CD4-positive, alpha-beta T cell treated with Interleukin-17A for 4 hours (primary cell): ENCODE measurements at places on chromosomes 12 and 14.

DNA sequence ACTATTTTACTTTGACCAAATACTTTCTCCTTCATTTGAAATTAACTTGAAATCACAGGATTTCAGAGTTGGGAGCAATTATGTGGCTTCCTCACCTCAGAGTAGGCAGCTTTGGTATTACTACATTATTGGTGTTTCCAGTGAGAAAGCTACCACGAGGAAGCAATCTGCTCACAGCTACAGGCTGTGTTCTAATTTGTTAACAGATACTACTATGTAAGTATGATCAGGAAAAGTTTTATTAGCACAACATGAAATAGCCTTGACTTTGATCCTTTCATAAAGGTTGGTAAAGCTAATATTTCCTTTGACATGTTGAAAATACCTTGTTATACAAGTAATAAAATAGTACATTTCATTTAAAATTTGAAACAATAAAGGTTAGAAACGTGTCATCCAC is 30.6 kb downstream of the TAOK3 start:
- no peak for DNase-seq

- DNase-seq: no peak
Observed at GRCh38 chr12:4292341-4293073, 18.9 kb downstream of the CCND2 start.

DNA sequence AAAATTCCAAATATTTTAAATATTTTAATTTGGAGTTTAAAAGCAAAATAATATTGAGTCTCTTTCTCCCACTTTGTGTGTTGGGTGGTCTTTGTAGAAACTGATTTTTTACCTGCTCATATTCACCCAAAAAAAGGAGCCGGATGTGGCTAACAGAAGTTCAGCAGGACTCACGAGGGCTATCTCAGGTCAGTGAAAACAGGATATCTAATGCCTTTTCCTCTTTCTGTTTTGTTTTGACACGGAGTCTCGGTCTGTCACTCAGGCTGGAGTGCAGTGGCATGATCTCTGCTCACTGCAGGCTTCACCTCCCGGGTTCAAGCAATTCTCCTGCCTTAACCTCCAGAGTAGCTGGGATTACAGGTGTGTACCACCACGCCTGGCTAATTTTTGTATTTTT is 30.8 kb downstream of the COA8 start:
- DNase-seq: no peak

- no peak for DNase-seq
Observed at GRCh38 chr14:89600950-89601826, 184.2 kb upstream of the FOXN3 start.

DNA sequence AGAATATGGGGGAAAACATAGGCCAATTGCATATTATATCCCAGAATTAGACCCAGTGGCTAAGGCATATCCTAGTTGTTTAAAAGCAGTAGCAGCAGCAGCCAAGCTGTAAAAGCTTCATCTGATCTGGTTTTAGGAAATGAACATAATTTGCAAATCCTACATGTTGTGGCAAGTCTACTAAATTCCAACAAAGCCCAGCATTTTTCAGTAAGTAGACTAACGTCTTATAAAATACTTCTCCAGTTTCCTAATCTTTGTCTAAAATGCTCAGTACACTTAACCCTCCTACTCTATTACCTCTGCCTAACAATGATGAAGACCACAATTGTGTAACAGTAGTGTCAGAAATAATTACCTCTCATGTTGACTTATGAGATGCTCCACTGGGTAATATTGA is 70.9 kb upstream of the RERGL start:
- no peak for DNase-seq

DNA sequence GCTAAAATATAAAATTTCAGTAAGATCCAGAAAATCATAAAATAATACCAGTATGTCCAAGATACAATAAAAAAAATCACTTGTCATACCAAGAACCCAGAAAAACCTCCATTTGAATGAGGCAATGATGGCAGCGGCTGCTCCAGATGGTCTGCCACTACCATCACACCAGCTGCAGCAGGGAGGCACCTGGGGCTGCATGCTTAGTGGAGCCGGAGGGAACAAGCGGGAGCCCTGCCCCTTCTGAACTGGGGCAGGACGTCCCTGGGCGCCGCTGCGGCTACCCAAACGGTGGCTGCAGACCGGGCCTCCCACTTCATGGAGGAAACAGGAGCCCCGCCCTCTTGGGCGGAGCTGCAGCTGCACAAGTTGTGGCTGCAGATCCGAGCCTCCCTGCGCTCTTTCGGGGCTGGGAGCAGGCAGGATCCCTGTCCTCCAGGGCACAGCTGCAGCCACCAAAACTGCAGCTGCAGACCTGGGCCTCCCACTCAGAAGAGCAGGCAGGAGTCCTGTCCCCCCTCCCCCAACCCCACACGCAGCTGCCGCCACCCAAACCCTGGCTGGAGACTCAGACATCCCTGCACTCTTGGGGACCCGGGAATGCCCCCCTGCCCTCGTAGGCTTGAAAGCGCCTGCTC is 36.1 kb upstream of the OR5AU1 start:
- peak; percentile 88 for DNase-seq

DNA sequence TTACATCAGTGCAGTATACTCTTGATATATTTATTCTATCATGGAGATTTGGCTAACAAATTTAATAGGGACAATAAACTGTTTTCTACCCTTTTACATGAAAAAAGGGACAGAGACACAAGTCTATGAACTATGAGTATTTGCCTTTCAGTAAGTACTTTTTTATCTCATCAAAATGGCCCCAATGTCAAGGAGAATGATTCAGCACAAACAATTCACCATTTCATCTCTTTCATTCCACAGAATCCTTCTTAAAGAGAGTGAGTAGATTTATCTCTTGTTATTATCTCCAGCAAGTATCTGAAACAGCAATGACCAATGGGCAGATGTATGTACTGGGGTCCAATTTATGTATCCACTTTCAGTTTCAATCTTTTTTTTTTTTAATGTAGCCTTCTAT is 447.5 kb downstream of the NPAS3 start:
- DNase-seq: no peak

DNA sequence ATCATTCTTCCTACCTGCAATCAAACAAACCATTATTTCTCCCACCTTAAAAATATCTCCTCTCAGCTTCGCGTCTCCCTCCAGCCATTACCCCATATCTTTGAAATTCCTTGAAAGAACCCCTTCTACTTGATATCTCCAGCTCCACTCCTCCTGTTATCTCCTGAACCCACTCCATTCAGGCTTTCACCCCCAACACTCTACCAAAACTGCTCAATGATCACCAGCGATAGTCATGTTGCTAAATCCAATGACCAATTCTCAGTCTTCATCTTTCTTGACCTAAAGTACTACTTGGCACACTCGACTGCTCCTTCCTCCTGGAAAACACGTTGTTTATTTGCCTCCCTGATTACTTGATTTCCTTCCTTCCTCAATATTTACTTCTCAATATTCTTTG is 70.1 kb downstream of the DUSP16 start:
- no peak for DNase-seq
